ENCODE measurements at places on chromosomes 12 and 14.
A peak's percentile ranks its signal among the peaks of the same experiment; 100 is the strongest.

- no peak for DNase-seq
Observed at GRCh38 chr12:49357103-49357678, 10.1 kb upstream of the SPATS2 start.

- DNase-seq: no peak
Observed at GRCh38 chr14:102138961-102139285, 774 bp upstream of the WDR20 start.

DNA sequence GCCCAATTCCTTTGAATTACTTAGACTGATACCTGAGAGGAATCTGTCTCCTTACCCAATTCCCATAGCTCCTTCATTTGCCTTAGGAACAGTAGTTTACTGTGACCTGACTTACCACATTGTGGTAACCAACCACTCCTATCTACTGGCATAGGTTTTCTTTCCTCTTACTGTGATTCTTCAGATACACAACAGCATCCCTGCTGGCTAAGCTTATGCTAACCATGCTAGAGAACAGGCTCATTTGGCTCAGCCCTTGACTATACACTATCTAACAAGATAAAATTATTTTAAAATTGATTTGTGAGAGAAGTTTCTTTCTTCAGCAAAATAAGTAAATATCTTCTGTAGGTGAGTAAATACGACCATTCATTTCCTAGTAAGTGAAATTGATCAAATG lies 320.4 kb upstream of the DDHD1 start:
- no peak for DNase-seq

- no peak for DNase-seq
Observed at GRCh38 chr14:74637178-74637550, 25.1 kb upstream of the LTBP2 start.

DNA sequence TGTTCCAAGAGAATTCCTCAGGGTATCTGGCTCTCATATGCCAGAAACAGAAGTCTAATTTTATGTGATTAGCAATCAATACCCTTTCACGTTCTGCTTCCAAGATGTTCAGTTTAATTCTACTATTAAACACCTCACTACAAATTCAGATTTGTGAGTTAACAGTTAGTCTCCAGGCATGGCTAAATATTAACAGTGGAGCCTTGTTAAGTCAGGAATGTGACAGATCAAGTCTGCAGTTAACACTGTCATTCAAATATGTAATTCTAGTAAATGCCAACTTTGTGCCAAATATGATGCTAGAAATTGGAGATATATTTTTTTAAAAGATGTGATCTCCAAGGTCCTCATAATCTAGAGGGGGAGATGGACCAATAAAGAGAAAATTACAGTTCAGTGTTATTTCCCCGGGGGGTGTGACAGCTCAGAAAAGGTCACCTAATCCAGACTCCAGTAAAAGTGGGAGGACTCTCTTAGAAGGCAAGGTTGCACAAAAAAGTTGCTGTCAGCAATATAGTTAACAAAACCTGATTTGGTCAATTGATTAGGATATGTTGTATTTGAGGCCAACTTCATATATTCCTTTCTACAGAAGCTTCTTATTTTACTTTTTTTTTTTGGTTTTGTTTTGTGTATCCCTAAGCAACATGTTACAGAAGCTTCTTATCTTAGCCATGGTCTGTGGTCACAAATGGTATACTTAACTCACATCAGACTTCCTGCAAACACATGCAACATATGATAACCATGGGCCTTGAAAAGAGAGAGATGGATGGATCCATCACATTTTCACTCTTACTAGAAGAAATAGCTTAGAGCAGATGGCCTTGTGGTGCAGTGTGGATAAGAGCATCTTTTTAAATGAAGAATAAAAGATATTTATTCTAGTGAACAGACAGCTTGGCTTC lies 18.4 kb upstream of the RNU6-7 start:
- DNase-seq: no peak

- DNase-seq: no peak
Observed at GRCh38 chr14:99062772-99063418, 209.1 kb downstream of the BCL11B start.

GRCh38 chr14:104135904-104136471 lies 2.4 kb upstream of the KIF26A start:
- peak; percentile 25 for DNase-seq

DNA sequence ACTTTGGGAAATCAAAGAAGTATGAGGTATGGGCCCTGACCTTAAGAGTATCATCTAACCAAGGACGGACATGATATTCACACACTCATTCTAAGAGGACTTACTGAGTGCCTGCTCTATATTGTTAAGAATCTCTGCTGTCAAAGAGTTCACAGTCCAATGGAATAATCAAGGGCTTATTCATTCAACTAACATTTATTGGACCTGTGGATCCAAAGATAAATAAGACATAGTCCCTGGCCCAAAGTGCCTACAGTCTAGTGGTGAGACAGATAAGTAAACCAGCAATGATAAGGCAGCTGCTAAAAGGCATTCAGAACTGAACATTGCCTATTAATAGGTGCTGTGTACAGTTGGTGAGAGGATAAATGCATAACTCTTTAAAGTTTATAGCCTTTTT lies 11.0 kb downstream of the WDR20 start:
- no peak for DNase-seq

GRCh38 chr12:53530920-53531319 lies 23.6 kb upstream of the NPFF start:
- no peak for DNase-seq

DNA sequence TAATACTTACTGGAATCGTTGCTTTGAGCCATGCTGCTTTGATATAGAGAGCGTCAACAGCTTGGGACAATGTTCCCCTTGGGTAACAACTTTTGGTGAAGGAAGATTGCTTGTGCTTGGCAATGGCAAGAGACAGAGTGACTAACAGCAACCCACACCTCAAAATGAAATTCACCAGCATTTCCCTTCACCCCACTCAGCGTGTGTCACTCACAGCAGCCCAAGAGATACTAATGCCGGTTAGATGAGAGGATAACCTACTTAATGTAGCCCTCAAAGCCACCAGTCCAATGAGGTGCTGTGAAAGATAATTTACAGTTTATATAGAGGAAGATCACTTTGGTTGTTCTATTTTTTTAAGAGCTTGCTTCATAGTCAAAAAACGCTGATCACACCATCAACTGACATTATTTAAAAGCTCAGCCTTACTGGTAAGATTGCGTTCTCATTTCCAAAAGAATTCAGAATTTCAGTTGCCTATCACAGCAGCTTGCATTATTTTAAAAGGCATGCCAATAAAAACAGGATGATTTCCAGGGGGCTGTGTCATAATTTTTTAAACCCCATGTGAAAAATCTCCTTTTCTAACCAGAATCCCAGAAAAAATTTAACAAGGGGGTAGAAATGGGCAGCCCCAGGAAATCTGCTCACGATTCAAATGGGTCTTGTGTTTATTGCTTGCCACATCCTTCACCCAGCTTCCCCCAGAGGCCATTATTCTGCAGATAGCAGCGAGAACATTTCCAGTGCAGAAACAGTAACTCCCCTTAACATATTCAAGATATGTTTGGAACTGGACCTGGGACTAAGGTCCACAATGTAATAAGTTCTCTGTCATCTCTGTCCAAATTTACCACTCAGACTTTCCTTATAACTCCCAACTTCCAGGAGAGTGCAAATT lies at the start of gene IL26:
Gene IL26 (minus strand): TSS at position 235 of the 901 bp plus-strand sequence. CDS start 54 bp downstream, at position 181.
- peak; percentile 77 for DNase-seq

- no peak for DNase-seq
Observed at GRCh38 chr12:46402451-46402850, 29.9 kb upstream of the SLC38A2 start.

- DNase-seq: peak; percentile 21
Observed at GRCh38 chr12:27779416-27779919, 565 bp upstream of the KLHL42 start.

DNA sequence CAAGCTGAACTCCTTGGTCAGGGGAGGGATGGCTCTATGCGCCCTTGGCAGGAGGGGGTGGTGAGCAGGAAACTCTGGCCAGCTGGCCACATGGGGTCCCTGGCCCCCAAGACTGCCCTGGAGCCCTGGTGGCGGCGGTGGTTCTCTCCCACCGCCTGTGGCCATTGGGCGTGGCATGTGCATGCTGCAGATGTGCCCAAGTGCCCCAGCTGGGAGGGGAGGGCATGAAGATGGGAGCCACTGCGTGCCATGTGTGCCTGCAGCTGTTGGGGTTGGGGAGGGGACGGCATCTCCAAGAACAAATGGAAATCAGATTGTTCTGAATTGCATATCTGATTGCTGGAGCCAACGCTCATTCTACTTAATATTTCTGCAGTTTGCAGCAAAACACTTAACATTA lies 115.7 kb upstream of the IGF1 start:
- DNase-seq: no peak

- DNase-seq: peak; percentile 55
Observed at GRCh38 chr12:103498990-103499389, 3.2 kb upstream of the C12orf42 start.

DNA sequence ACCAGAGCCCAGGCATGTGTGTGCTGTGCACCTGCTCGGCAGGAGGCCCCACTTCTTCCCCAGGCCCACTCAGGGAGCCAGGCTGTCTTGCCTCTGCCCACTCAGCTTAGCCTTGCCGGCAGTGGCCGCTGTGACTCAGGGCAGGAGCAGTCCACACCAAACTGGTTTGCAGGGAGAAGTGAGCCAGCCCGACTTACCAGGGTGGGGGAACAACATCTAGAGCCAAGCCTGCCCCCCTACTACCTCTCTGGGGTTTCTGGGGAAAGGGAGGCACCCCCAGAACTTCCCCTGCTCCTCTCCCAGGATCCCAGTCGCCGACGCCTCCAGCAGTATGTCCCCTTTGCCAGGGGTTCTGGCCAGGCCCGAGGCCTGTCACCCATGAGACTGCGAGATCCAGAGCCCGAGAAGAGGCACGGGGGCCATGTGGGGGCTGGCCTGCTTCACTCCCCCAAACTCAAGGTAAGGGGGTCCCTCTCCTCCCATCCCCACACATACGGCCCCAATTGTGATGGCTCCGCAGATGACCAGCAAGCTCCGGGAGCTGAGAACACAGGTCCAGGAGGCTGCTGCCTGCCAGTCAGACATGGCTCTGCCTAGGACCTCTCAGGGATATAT lies 3.0 kb downstream of the PLEKHG6 start:
- no peak for DNase-seq

GRCh38 chr14:104397956-104398355 lies 181.6 kb upstream of the C14orf180 start:
- DNase-seq: no peak

DNA sequence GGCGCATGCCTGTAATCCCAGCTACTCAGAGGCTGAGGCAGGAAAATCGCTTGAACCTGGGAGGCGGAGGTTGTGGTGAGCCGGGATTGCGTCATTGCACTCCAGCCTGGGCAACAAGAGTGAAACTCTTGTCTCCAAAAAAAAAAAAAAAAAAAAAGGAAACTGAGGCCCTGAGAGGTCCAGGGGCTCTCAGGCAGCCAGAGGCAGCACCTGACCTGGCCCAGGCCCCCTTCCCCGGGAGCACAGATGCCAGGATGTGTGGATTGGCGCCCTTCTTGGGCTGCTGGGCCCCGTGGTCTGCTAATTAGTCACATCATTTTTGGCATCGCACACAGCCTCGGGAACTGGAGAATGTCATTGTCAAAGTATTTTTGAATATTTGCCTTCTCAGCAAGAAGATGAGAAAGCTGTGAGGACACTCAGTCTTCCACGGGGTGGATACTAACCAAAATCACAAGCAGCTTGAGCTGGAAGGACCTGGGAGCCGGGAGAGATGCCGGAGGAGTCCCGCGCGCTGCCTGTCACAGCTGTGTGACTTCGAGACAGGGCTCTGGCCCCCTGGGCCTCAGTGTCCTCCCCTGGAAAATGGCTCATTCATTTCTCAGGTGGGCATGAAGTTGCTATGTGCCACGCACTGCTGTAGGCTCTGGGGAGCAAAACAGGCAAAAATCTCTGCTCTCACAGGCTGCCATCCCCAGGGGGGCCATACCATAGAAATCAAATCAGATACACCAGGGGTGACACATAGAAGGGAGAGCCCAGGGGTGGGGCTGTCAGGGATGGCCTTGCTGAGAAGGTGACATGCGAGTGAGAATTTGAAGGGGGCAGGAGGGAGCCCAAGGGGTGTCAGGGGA lies 12.5 kb upstream of the RCOR1 start:
- no peak for DNase-seq

- no peak for DNase-seq
Observed at GRCh38 chr14:59184396-59184795, 4.1 kb upstream of the DAAM1 start.

GRCh38 chr12:10235761-10236631 lies 23.3 kb downstream of the GABARAPL1 start:
- DNase-seq: peak; percentile 31

DNA sequence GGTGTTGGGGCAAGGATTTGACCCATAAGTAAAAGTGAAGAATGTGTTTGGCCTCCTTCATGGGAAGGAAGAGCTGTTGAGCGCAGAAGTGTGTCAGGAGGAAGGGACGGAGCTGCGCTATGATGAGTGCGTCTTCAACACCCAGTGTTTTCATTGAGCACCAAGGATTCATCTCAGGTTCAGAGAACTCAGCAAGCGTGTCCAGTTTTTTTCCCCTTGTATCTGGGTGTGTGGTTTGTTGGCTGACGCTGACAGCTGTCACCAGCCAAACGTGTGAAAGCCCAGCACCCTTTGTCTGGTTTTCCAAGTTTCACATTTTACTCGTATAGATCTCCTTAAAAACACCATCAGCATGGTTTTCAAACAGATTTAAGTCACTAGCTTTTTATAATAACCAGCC lies 12.3 kb downstream of the EP400 start:
- no peak for DNase-seq

- no peak for DNase-seq
Observed at GRCh38 chr14:89563471-89563870, 146.4 kb upstream of the FOXN3 start.

DNA sequence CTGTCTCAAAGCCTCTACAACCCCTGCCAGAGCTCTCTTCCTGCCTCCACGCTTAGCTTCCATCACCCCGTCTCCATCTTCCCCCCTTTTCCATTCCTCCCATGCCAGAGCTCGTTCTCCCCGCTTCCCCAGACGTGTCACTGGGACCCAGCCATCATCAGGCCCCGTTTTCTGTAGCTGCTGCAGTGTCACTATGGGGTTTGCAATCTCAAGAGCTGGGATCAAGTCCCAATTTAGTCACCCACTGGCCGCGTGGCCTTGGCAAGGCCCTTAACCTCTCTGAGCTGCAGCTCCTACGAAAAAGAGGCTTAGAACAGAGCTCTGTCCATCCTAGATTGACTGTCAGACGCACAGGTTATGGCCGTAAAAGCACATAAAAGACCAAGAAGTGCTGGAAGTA lies 901 bp upstream of the FAIM2 start:
- no peak for DNase-seq

- peak; percentile 90 for DNase-seq
Observed at GRCh38 chr12:10982244-10982643, 4.5 kb downstream of the TAS2R50 start.

DNA sequence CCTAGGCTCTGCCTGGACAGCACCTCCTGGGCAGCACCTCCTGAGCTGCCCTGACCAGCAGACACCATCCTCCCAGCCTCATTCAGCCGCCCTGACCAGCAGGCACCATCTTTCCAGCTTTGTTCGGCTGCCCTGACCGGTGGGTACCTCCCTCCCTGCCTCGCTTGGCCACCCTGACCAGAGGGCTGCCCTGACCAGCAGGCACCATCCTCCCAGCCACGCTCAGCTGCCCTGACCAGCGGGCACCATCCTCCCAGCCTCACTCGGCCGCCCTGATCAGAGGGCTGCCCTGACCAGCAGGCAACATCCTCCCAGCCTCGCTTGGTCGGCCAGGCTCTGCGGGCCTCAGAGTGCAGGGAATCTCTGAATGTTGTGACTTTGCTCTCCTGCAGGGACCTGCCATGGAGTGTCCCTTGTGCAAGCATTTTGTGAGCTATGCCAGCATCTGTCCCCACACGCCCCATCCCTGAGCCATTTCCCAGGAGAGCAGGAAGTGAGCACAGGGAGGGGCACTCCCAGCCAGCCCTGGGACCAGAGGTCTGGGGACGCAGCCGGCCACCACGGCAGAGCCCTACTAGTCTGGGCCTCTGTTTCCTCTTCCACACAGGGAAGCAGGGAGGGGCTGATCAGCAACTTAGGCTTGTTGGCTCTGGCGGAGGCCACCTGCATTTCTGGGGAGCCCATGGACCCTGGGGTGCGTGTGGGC lies 265.5 kb downstream of the SEC23A start:
- DNase-seq: no peak
